ENCODE measurements at places on chromosomes 5 and 9.
A peak's percentile ranks its signal among the peaks of the same experiment; 100 is the strongest.

- no peak for DNase-seq
Measured at GRCh38 chr5:53017383-53017782, 28.2 kb downstream of the ITGA2 start.

- DNase-seq = no peak
Measured at GRCh38 chr9:86275962-86276361, 6.4 kb downstream of the ISCA1 start.

GRCh38 chr5:32276173-32276853 is 36.4 kb downstream of the MTMR12 start:
- DNase-seq = no peak

- peak; percentile 5 for DNase-seq
Measured at GRCh38 chr9:88803546-88804253, 187.6 kb upstream of the S1PR3 start.

DNA sequence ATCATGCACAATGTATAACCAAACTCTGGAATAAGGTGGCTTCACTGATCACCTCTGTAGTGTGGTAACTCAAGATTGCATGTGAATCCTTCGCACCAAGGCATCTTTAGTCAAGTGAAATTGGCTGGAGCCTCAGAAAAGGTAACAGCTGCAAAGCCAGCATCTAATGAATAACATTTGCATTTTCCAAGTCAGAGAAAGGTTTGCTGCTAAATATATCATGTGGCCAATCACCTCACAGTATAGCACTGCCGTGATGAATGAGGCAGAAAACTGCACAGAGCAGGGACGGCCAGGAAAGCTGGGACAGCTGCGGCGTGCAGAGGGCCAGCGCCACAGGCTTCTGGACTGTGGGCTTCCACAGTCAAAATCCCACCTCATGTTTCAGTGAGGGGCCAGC is 18.5 kb downstream of the MRPS27 start:
- no peak for DNase-seq

DNA sequence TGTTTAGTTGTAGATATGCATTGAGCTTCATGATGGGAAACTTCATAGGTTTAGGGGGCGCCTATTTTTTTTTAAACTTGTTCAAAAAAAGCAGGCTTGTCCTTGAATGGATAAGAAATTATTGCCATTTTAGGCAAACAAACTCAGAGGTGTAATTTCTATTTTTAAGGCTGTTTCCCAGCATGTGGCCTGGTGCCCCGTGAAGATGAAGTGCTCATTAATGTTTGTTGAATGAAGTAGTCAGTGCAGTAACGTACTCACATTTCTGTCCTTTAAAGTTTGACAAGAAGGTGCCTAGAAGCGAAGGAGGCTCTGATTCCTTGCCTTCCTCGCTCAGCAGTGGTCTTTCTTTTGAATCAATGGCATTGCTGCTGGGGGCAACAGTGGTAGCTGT is 54.3 kb downstream of the ZNF618 start:
- no peak for DNase-seq

DNA sequence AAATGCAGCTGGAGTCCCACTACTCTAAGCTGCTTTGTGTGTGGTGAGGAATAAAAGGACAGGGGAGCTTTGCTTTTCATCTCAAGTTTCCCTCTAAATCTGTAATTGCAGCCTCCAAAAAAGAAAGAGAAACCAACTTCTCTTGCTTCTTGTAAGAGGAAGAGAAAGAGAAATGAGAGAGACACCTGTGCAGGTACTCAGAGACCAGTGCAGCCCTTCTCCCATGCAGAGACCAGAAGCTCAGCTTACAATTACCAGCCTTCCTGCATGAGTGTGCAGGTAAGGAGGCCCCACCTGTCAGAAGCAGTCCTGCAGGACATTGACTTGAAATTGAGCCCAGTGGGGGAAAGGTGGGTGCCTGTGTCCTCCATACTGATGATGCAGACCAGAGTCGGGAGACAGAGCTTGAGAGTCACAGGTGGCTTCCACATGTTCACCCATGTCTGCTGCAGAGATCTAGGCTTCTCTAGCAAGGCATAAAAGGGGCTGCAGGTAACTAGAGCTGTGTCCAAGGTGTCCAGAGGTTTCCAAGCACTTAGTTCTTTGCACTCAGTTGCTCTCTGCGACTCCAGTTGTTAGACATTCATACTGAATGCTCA is 15.3 kb upstream of the MED10 start:
- DNase-seq = no peak

- no peak for DNase-seq
Measured at GRCh38 chr9:116895961-116896360, 208.9 kb downstream of the TRIM32 start.

- no peak for DNase-seq
Measured at GRCh38 chr9:76355886-76356285, 38.3 kb downstream of the RFK start.

DNA sequence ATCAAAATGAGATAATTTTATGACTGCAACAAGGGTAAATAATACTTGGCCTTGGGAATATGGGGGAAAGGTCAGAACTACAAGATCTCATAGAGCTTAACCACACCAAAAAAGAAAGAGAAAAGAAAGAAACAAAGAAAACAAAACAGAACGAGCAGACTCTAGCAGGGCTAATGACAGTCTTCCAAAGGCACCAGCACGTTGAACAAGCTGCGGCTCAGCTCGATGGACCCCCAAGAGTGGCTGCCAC is 689 bp downstream of the AK3 start:
- peak; percentile 32 for DNase-seq

GRCh38 chr5:129115680-129116079 is 21.1 kb downstream of the ISOC1 start:
- no peak for DNase-seq

DNA sequence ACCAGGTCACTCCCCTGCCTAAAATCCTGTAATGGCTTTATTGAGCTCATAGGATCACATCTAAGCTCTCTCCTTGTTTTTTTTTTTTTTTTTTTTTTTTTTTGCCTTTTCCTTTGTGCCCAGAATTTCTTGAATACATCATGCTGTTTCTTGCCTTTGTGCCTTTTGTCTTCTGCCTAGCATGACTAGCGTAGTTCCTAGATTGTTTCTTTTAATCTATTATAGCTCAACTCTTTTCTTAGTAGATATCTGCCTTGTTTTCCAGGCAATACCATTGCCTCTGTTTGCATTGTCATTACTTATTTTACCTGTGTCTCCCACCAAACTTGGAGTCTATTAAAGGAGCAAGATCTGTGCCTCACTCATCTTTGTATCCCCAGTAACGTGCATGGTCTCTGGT is 106.1 kb upstream of the C9orf72 start:
- DNase-seq = no peak

DNA sequence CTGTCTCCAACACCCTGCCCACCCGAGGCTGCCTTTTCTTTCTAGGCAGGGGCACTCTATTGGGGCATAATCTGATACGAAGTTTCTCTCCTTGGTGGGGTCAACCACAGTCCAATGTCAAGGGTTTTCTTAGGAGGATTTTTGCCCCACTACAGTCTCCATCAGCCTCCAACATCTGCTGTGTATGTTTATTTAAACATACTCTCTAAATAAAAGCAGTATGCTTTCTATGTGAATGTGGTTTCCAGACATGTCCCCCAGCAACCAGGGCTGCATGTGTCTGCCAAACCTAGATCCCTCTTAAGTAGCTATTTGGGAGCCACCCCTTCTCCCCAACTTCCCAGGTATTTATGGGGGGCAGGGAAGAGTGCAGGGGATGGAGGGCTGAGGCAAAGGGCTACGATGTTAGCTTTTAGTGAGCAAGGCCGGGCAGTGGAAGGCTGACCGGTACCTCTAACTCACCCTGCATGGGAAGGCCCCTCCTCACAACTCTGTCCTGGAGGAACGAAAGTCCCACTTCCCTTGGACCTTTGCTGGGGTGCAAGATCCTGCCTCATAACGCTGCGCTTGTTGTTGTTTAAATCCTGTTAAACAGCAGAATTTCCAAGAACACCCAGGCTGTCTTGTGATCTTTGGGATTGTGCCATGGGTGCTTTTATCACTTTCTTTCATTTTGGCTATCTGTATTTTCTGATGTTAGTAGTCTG is 75.4 kb downstream of the NREP start:
- no peak for DNase-seq

GRCh38 chr5:175378444-175379028 is 65.4 kb downstream of the DRD1 start:
- no peak for DNase-seq

GRCh38 chr5:180960209-180960608 is 28.4 kb upstream of the BTNL3 start:
- DNase-seq = no peak

DNA sequence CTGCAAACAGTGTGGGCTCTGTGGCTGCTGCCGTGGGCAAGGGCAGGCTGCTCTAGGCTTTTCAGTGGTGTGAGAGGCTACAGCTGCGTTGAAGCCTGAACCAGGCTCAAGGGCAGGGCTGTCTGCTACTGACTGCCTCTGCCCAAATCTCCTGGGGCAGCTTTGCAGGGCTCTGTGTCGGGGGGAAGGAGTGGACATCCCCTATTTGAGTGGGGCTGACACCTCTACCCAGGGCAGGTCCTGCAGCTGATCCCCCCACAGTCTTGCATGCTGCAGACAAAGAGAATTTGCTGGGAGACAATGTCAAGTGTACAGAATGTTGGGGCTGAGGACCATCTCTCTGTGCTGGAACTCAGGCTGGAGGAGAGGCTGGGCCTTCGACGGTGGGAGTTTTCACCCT is 240.2 kb downstream of the PBX3 start:
- DNase-seq = no peak

- no peak for DNase-seq
Measured at GRCh38 chr9:2053883-2054845, 39.0 kb downstream of the SMARCA2 start.

GRCh38 chr5:82597437-82597836 is 319.3 kb upstream of the RPS23 start:
- DNase-seq = no peak

DNA sequence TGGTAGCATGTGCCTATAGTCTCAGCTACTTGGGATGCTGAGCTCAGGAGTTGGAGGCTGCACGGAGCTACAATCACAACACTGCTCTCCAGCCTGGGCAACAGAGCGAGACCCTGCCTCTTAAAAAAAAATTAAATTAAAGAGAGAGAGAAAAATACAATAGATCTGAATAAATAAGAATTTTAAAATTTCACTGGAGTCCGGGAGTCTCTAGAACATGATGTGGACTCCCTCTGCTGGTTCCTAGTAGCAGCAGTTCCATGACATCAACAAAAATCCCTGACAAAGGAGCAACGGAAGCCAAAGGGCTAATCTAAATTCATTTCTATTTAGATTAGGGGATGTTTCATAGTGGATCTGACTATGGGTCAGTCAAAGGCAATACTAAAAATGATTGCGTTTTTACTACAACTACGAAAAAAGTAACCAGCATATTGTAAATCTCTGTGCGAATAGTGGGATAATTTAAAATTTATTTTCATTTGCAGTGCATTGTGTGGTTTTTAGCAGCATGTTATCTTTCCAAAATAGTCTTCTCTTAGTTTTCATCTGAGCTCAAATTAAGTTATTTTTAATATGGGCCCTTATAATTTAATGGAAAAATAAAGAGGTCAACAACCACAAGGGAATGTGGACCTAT is 6.7 kb downstream of the INIP start:
- DNase-seq = peak; percentile 2

DNA sequence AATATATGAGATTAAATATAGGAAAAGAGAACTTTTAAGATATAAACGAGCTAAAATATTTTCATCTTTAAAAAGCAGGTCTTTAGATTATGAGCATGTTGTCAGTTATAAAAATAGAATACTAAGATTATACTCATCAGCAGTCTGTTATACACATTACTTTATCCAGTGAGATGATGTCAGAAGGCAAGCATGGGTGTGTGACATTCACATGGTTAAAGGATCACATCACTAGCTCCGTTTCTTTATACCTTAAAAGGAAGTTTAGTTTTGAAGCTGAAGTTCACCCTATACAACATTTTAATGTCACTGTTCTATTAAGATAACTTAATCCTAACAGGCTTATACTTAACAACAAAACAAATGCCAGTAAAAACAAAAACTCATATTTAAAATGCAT is 59.6 kb downstream of the RICTOR start:
- no peak for DNase-seq

- no peak for DNase-seq
Measured at GRCh38 chr5:136004436-136004835, 24.4 kb upstream of the TGFBI start.

GRCh38 chr5:54792611-54793404 is 192.6 kb downstream of the ESM1 start:
- no peak for DNase-seq

DNA sequence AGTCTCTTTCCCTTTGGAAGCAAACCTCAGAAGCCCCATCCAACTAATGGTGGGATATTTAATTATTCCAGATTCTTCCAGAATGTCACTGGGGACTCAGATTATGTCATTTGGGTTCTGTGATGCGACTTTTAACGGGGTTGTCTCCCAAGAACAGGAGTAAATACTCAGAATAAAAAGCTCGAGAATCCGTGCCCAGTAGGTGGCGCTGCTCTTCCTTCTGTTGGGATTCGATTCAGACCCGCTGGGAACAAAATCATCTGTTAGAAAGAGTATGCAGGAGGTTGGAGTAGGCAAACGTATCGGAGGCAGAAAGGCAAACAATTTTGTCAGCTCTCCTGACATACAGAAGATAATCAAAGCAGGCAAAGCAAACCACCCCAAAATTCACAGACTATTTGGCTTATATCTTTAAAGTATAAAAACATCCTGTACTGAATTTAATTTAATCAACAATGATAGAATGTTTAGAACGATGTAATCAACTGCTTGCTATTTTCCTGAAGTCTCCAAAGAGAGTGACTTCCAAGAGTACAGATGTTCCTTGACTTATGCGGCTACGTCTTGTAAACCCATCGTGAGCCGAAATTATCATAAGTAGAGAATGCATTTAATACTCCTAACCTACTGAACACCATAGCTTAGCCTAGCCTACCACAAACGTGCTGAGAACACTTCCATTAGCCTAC is 169.8 kb upstream of the RAI14 start:
- DNase-seq = peak; percentile 81

DNA sequence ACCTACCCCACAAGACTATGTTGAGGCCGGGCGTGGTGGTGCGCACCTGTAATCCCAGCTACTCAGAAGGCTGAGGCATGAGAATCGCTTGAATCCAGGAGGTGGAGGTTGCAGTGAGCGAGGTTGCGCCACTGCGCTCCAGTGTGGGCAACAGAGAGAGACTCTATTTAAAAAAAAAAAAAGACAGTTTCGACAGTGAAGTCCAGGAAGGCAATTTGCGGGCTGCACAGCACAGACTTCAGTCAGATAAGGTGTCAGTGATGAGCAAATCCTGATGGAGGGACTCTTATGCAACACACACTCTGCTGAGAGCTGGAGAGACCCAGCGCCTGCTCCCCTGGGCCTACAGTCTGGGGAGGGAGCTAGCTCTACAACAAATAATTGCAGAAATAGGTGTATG is 14.2 kb downstream of the CCNJL start:
- DNase-seq = no peak

DNA sequence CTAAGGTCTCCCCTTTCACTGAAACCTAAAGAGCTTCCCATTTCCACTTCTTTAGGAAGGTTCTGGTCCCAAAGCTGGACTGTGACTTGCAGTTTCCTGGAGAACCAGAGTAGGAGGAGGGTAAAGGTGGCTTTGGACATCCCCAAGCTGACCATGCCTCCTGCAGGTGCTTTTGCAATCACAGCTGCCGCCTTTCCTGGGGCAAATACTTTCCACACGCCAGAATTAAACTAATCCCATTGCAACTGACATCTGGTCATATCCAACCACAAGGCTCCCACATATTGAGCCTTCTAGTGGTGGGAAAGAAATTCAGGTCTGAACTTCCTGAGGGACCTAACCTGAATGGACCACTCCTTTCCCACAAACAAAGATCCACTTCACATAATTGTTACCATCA is 92.7 kb downstream of the NRG2 start:
- no peak for DNase-seq
